ENCODE measurements at places on chromosomes 12 and 14.

DNA sequence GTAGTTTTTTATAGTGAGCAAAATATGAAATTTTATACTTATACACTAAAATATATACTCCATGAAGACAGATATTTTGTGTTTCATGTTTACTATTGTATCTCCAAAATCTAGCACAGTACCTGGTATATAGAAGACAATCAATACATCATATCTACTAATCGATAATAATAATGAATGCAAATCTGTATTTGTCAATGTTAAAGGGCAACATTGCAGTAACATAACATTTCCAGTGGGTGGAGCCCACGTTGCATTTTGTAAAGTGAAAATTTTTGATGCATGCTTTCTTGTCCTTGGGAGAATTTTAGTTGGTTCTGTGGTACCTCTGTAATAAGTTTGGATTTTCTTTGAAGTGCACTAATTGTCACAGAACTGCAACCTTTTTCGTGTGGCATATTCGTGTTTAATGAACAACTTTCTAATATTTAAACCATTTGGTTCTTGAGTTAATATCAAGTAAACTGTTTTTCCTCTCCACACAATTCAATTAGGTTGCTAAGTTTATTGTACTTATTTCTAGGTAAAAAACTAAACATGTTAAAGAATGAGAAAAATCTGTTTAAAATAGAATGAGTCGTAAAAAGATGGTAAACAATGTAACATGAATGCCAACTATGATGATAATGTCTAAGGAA, 47.4 kb downstream of the AVPR1A start:
- DNase-seq, result no peak

DNA sequence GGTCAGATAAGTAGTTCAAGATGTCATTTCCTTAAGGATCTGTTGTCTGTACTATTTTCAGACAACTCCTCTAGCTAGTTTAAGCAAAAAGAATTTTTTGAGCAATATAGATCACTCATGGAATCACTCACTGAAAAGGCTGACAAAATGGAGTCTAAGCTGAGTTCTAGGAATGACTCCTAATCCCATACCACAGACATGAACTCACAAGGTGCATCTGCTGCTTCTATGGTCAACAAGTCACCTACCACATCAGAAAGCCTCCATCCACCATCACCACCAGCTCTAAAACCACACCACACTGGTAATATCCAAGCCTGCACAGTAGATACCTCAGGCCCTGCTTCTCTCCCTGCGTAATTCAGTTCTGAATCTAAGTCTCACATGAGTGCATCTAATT, 33.0 kb downstream of the PWP1 start:
- DNase-seq, result no peak

DNA sequence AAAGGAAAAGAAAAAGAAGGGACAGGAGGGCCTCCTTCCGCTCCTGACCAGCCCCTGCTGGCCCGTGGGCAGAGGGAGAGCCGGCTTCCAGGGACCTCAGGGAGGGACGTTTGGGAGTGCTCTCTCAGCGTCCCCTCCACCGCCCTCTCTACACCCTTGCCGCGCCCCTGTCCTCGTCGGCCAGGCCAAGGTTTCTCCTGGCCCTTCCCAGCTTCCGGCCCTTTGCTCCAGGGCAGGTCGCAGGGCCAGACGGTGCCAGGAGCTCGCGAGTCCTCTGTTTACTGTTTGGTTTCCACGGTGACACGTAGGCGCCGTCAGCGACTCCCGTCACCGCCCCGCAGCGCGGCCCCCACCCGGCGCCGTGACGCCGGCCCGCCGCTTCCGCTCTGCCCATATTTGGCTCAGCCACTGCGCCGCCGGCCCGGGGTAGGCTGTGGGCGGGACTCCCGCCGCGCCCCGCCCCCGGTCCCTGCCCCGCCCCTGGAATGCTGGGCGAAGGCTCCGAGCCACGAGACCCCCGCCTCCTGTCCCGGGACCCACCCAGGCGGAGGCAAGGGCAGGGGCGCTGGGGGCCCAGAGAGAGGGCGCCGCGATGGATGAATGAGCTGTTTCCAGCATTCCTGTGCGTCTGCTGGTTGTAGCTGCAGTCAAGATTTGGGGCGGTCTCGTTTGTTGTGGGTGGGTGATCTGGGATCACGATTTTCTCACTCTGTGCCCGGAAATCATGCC, 15.5 kb downstream of the FOS start:
- DNase-seq, result peak; percentile 96

DNA sequence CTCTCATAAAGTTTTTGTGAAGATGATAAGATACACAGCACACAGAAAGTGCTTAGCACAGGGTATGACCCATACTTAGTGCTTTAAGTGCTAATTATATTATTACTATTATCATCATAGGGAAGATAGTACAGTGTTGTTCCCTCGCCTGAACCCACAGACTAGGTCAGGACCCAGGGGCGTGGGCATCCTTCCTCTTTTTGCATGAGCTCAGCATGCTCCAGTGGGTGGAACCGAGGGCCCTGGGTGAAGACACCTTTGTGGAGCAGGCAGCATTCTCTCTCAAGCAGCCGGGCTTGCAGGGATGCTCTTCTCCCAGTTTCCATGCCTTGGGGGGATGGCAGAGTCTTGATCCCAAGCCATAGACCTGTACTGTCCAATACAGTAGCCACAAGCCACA, 34.8 kb downstream of the CRACR2A start:
- peak; percentile 57 for DNase-seq

GRCh38 chr12:110638796-110639195, 24.9 kb downstream of the TCTN1 start:
- DNase-seq, result no peak

GRCh38 chr12:46664761-46665287, 161.0 kb downstream of the SLC38A4 start:
- no peak for DNase-seq

DNA sequence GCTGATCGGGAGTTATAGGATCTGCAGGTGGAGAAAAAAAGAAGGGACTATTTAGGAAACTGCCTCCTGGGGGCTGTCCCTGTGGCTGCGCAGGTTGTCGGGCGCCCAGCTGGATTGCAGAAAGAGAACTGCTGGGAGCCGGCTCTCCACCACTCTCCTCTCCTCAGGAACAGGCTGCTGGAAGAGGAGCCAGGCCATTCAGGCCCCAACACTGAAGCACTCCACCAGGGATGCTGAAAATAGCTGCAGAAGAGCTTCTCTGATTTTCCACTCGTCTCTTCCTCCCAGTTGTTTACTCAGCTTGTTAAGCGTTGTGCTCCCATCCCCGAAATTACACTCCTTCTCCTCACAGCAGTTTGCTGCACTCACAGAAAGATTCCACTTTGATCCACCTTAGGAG, 347.3 kb downstream of the GLT1D1 start:
- no peak for DNase-seq

GRCh38 chr14:54440476-54440872, 700 bp downstream of the CNIH1 start:
- no peak for DNase-seq

DNA sequence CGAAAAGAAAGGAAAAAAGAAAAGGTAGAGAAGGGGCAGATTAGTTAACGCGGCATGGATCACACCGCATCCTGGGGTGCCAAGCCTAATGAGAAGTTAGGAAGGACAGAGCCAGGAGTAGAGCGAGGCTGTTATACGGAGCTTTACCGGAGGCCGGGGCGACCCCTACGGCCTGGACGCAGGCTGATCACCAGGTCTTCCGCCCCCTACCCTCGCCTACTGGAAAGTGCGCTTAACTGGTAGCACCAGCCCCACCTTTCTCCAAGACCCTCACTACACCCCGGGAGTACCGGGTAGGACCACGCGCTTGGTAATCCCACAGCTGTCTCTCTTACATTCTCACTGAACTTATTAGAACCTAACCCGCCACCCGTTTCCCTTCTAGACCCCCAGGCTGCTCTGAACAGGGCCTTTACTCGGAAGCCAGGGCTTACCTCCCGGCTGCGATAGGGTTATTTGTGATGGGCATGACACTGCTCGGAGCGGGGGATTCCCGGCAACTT, 33.8 kb downstream of the WBP11 start:
- DNase-seq, result no peak

DNA sequence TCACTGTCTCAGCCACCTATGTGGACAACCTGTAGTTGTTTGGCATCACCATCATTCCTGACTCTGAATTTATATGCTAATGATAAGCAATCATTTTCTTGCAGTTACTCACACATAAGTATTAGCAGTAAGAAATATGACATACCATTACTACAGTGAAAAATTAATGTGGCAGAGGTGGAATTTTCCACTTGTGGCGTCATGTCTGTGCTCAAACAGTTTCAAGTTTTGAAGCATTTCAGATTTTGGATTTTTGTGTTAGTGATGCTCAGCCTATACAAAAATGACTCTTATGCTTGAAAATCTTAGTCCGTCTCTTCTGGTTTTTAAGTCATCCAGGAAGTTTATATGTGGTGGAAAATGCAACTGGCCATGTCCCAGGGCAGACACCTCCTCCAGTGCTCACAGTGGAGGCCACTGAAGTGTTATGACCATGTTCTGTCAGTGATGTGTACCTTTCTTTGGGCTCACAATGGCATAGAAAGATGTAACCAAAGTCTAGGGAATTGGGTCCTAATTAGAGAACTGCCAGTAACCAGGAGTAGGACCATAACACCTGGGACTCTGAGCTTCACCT, 220.6 kb downstream of the SYT1 start:
- DNase-seq, result no peak

GRCh38 chr14:104844306-104845032, 20.6 kb upstream of the CEP170B start:
- DNase-seq, result no peak

GRCh38 chr12:22677781-22678574, 53.0 kb downstream of the ETNK1 start:
- DNase-seq, result no peak

DNA sequence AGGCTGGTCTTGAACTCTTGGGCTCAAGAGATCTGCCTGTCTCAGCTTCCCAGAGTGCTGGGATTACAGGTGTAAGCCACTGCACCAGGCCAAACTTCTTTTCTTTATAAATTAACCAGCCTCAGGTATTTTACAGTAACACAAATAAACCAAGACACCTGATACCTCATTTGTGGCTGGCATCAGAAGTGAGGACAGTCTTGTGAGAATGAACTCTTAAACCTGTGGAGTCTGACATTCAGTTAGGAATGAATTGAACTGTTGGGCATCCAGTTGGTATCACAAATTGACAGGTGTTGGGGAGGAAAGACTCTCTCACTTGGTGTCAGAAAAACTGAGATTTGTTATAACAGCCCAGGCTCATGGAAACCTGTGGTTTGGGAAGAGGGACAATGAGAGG, 120.5 kb downstream of the DENND5B start:
- DNase-seq, result no peak

GRCh38 chr14:23323838-23324454, 2.7 kb downstream of the PABPN1 start:
- DNase-seq, result no peak

DNA sequence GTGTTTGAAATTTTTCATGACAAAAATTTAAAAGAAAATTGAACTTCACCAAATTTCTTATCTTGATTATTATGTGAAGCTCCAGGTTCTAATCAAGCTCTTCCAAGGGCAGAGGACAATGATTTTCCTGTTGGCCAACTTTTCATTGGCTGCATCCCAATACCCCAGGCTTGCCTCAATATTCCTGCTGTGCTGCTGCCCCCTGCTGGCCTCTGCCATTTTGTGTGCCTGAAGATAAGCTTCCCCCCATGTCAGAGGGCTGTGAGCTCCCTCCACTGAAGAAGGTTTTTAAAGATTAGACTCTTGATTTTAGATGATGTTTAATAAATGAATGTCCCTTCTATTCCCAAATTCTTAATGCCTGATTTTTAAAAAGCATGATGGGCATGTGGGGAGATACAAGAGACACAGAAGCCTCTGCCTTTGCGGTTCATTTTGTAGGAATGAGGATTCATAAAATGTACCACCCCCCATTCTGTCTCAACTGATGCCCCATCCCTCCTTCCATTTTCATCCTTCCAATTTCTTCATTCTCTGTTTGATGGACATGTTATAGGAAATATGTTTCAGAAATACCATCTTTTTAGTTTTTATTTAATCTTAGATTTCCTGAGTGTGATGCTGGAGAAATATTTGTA, 76.7 kb upstream of the RGS6 start:
- peak; percentile 5 for DNase-seq

DNA sequence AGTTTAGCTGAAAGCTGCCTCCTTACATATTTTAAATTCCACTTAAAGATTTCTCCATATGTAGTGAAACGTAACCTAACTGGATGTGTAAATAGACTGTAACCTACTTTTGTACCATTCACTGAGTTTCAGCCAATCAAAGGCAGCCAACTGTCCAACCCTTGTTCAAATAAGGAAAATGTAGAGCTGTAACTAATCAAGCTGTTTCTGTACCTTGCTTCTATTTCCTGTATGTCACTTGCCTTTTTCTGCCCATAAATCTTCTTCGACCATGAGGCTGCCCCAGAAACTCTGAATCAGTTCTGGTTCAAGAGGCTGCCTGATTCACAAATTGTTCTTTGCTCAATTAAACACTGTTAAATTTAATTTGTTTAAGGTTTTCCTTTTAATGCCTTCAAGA, 6.3 kb downstream of the SLC7A8 start:
- no peak for DNase-seq

DNA sequence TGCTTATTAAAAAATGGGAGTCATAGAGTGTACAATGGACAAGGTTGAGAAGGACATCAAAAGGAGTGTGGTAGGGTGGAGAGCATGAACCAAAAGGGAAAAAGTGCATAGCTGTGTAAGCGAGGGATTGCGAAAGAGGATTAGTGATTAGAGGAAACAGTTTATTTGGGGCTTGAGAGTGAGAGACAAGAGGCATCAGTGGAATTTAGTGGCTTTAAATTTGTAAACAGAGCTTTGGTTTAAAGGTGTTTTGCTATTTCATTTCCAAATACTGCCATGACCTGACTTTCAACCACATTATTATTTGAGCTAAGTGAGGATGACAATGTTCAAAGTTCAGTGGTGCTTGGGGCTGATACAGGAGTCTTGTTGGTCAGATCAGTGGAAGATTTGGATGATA, 53.4 kb downstream of the SLC16A7 start:
- DNase-seq, result no peak

- DNase-seq, result no peak
Measured at GRCh38 chr14:29857551-29857950, 70.1 kb downstream of the PRKD1 start.

GRCh38 chr12:6195665-6196535, 4.3 kb upstream of the CD9 start:
- peak; percentile 56 for DNase-seq

GRCh38 chr12:2306012-2306411, 253.2 kb downstream of the CACNA1C start:
- no peak for DNase-seq

DNA sequence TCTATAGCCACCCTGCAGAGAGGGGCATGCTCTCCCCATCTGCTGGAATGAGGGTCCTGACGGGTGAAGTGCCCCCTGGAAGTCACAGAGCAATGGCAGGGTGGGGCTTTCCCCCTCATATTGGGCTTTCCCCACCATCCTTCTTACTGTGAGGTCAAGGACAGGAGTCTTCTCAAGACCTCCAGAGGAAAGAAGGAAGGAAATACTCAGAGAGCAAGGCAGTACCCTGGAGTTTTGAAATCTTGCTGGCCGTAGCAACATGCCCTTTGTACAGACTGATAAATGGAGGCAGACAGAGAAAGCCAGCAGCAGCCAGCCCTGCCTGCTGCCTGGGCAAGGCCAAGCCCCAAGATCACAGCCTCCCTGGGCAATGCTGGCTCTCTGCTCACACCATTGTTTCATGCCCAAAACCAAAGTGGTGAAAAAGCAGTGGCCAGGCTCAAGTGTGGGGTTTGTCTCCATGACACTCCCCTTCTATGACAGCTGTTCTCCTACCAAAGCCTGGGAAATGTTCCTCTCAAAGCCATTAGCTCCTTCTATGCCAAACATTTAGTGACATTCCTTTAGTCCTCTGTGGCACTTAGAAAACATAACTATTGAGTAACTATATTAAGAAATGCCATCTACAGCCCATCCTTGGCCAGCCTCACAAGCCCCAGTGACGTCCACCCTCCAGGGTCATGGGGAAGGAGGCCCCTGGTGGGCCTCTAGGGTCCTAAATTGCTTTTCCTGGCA, 13.2 kb upstream of the ITPK1 start:
- DNase-seq, result no peak

Measured in CD4-positive, alpha-beta T cell treated with Interferon gamma for 1 hour (primary cell).